Retina (tissue), 1 donor: ENCODE measurements at places on chromosomes 3 and 15.

- no peak for DNase-seq
Measured at GRCh38 chr3:71056327-71056726, 527.2 kb downstream of the FOXP1 start.

- no peak for DNase-seq
Measured at GRCh38 chr3:81308306-81308705, 453.1 kb downstream of the GBE1 start.

GRCh38 chr3:43503067-43503728 lies 118.6 kb downstream of the ANO10 start:
- no peak for DNase-seq

DNA sequence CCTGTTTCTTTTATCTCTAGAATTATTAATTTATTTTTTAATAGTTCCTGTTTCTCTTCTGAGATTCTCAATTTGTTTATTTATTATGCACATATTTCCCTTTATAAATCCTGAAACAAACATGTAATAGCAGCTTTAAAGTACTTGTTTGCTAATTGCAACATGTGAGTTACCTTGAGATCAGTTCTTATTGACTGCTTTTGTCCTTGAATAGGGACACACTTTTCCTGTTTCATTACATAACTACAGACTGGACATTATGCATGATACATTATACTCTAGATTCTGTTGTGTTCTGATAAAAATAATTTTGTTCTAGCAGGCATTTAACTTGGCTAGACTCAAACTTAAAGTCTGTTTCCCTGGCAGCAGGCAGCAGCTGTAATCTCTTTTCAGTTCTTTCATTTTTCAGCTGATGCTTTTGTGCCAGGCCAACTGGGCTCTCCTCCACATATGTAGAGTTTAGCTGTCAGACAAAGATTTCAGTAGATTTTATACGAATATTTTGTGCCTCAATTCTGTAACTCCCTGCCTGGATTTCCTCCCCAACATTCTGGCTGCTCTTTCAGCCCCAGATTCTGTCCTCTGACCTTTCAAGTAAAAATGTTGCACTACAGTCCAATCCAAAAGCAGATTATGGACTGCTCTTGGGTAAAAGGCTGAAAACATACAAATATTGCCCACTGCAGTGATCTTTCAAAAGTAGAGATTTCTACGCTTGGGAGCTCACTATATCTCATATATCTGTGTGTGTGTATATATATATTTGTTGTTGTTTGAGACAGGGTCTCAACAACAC lies 41.9 kb downstream of the PCOLCE2 start:
- DNase-seq = no peak

DNA sequence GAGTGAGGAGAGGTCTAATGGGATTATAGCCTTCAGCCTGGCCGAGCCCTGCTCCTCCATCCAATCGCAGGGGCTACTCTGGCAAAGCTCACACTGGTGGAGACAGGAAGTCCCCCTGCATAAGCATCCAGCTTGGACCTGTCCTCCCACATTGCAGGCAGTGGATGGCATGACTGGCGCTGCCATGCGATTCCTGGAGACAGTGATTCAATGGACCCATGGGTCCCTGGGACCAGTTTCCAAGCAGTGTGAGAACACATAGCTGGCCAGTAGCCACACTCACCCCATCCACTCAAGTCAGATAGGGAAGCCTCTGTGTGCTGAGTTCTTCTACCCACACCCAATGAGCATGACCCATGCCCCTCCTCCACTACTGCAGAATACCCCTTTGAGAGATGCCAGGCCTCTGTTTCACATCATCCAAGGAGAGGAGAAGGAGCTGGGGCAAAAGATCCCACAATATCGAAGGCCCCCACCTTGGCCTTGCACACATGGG lies 18.1 kb upstream of the POC1A start:
- DNase-seq = no peak

GRCh38 chr15:74642734-74643664 lies 27.4 kb downstream of the CLK3 start:
- DNase-seq = no peak

DNA sequence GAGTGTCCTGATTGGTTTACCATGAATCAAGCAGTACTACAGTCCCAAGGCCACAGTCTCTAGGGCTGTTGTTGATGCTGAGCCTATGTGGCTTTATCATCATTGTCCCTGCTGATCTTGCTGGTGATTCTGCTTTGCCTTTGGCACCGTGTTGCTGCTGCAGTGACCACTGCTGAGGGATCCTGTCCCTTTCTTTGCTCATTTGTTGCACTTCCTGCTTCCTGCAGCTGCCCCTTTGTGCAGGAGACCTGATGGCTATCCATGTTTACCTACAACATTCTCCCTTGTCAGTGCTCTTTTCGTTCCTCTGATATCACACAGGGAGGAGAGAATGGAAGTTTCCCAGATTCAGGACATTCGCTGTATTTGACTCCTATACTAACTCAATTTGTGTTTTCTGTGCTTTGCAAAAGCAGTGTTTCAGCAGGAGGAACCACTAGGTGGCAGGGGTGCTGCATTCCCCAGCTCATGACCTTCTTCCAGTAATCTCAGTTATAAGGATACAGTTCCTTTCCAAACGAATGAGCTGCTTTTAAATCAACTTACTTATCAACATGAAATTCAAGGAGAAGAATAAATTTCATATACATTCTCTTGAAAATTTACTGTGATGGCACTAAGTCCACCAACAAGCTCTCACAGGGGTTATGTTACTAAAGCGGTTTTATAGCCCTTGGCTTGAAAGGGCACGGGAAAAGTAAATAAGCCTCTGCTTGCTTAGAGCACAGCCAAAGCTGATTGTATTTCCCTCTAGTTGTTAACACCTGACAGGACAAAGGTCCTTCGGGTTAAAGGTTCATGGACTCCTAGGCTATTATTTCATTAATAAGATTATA lies 9.7 kb upstream of the THUMPD3 start:
- peak; percentile 68 for DNase-seq

DNA sequence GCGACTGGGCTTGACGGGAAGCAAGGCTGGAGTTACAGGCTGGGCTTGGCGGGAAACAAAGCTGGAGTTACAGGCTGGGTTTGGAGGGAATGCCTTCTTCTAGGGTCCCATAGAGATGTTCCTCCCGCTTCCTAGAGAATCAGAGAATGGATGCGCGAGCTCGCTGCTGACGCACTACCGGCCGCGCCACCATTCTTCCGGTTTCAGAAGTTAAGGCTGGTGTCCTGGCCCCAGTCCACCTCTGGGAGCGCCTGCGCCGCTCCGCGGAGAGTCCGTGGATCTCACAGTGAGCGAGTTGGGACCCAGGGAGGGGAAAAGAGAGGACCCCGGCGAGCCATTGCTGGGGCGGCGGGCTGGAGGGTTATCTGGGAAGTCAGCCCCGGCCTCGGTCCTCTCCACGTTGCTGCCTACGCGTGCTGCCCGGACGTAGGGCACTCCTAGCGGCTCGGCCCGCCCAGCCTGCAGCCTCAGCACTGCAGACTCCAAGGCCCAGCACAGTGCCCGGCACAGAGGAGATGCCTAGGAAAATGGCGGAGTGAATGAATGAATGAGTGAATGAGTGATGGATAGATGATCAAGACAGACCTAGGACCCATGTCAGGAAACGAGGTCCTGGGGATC lies at the start of gene ZNF502:
Gene ZNF502 (plus strand): TSS at position 206 of the 621 bp plus-strand sequence. CDS start 7,602 bp downstream, outside the sequence.
- peak; percentile 92 for DNase-seq

DNA sequence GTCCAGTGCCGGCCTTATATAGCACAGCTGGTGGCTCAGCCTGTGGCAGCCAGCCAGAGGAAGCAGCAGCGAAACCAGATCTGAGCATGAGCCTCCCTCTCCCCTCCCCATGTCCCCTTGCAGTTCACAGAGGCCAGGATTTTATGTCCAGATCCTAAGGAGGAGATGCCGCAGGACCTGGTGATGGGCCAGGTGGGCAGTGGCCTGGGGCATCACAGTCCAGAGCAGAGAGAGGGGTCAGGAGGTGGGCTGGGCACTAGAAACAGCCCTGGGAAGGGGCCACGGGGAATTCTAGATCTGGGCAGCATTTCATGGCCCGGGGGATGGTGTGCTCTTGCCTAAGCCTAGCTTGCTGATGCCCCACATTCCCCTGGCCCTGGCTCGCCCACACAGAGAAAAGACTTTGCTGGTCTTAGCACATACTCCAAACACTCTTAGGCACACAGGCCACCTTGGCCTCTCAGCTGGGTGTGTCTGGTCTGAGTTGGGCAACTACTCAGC lies 259 bp upstream of the CILP start:
- DNase-seq = no peak

- DNase-seq = no peak
Measured at GRCh38 chr3:52384019-52384761, 60.7 kb downstream of the SEMA3G start.

DNA sequence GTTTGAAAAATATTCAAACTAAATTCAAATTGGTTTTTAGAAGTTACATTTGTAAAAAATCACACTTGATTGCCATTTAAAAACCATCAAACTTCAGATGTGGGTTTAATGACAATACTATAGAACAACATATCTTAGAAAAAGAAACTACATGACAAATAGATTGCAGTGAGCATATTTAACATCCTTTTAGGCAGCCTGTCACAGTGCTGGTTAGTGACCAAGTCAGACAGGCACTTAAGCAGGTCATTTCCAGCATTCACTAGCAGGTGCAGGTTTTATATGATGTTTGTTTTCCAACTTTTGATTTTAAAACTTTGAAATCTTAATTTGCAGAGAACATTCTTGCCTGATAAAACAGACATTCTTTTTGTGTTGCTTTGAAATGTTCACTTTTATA lies 115.7 kb downstream of the MBNL1 start:
- DNase-seq = no peak

GRCh38 chr15:78382114-78382880 lies 42.1 kb downstream of the CRABP1 start:
- no peak for DNase-seq

- DNase-seq = no peak
Measured at GRCh38 chr3:60765776-60766175, 485.5 kb downstream of the FHIT start.

GRCh38 chr3:107208100-107208499 lies 169.1 kb upstream of the CCDC54 start:
- DNase-seq = peak; percentile 4

- DNase-seq = no peak
Measured at GRCh38 chr15:64333986-64334929, 21.7 kb downstream of the CSNK1G1 start.

DNA sequence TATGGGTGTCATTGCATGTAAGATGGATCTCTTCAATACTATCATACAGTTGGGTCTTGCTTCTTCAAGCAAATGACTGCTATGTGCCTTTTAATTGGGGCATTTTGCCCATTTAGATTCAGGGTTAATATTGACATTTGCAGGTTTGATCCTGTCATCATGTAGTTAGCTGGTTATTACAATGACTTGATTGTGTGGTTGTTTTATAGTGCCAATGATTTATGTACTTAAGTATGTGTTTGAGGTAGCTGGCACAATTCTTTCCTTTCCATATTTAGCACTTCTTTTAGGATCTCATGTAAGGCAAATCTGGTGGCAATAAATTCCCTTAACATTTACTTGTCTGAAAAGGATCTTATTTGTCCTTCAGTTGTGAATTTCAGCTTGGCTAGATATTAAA lies 267.5 kb downstream of the VGLL3 start:
- no peak for DNase-seq

DNA sequence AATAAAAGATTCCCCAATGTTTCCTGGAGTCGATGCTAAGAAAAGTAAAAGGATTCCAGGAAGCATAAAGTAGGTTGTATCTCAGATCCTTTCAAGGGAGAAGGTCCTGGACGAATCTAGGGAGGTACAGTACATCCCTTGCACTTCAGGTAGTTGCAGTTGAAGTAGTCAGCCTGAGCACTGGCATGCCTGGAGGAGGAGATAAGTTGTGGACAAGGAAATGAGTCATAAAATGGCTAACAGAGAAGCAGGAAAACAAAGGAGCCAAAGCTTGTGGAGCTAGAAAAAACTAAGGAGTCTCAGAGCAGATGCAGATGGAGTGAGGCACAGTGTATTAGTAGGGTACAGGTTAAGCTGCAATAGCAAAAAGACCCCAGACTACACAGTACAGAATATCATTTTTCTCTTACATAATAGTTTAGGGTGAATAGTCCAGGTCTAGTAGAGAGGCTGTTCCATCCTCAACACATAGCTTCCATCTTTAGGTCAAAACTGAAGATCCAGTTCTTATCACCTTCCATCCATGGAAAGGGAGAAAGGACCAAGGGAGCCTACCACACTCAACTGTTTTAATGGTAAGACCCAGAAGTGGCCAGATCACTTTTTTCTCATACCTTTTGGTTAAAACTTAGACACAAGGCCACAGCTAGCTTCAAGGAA lies 41.3 kb downstream of the COL6A5 start:
- no peak for DNase-seq

GRCh38 chr3:21668012-21668411 lies 83.0 kb downstream of the ZNF385D start:
- no peak for DNase-seq

GRCh38 chr3:184300378-184300720 lies 1.3 kb downstream of the PSMD2 start:
- DNase-seq = no peak

DNA sequence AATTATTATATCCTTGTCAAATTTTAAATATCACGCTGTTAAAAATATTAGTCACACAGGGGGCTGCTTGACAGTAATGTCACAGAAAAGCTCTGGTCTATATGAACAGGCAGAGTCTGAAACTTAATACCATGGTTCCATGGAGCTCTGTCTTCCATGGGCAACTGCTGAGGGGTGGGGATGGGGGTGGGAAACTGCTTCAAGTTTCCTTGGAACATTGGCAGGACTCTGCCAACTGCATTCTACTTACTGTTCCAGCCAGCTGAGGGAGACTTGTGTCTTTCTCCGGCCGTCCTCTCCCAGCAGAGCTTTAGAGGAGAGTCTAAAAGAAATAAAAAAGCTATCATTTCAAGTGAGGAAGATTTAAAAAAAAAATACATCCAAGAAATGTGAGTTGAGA lies 348.7 kb downstream of the ZIC1 start:
- DNase-seq = no peak

DNA sequence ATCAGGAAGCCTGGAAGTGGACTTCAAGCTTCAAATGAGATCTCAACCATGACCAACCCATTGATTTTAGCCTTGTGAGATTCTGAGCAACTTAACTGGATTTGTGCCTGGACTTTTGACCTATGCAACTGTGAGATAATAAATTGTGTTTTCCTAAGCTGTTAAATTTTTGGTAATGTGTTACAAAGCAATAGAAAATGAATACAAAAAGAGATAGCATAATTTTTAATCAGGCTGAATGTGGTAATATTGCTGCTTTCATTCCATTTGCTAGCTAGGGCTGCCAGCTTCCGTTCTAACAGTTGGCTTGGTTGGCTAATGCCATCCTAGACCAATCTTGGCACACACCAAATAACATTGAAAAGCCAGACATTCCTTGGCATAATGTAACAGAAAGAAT lies 12.2 kb downstream of the PROS1 start:
- DNase-seq = no peak

GRCh38 chr3:156732261-156732660 lies 57.9 kb downstream of the TIPARP start:
- no peak for DNase-seq

GRCh38 chr3:42547401-42547945 lies 34.3 kb downstream of the SEC22C start:
- peak; percentile 72 for DNase-seq
